ENCODE measurements at places on chromosomes 12 and 14.
A peak's percentile ranks its signal among the peaks of the same experiment; 100 is the strongest.

DNA sequence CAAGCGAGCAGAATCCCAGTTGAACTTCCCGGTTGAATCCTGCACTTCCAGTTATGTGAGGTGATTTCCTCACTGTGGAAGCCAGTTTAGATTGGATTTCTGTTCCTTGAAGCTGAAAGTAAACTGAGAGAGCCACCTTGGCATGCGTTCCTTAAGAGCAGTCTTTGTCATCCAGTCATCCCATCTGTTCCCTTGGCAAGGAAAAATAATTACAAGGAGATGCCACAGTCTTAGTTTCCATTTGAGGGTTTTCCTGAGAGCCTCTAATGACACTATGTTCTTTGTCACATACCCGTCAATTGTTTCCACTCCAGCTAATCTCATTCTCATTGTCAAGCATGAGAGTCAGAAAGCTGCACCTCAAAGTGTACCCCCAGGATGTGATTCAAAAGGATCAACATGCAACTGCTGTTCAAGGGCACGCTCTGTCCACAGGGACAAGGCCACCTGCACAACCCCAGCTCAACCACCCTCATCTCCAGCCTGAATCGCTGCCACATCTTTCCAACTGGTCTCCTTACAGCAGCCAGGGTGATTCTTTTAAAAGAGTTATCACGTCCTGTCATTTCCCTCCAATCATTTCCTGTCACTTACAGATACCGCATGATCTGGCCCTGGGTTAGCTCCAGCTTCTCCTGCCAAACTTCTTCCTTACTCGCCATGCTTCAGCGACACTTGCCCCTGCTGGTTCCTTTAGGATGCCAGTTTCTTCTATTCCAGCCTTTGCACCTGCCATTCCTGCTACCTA, 18.0 kb upstream of the TCP11L2 start:
- no peaks in the 10 kb centered on the region for H3K27me3 ChIP-seq
- no peaks in the 10 kb centered on the region for H3K36me3 ChIP-seq
- H3K27ac ChIP-seq: no peak overlapping the region
- no peak for DNase-seq
- H3K4me3 ChIP-seq: no peak overlapping the region

- no peak overlapping the region for H3K27ac ChIP-seq
- DNase-seq: no peak
- no peaks in the 10 kb centered on the region for H3K27me3 ChIP-seq
- H3K36me3 ChIP-seq: peaks cover 26% of the 10 kb centered on the region
These were observed 28.6 kb downstream of the AACS start for GRCh38 chr12:125093681-125094330.

DNA sequence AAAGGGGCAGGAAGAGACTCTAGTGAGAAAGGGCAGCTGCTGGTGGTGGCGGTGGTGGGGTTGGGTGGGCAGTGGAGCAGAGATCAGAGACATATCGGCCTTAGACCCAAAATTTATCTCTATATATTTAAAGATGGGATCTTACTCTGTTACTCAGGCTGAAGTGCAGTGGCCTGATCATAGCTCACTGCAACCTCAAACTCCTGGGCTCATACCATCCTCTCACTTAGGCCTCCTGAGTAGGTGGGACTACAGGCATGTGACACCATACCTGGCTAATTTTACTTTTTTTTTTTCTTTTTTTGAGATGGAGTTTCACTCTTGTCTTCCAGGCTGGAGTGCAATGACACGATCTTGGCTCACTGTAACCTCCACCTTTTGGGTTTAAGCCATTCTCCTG, 18.6 kb upstream of the ITGA5 start:
- no peak for DNase-seq
- H3K36me3 ChIP-seq: no peaks in the 10 kb centered on the region
- H3K4me1 ChIP-seq: no peaks in the 10 kb centered on the region
- H3K4me3 ChIP-seq: no peak overlapping the region
- peaks cover 16% of the 10 kb centered on the region for H3K27me3 ChIP-seq

- DNase-seq: peak; percentile 96
- peaks cover 69% of the 10 kb centered on the region for H3K27me3 ChIP-seq
- no peaks in the 10 kb centered on the region for H3K4me1 ChIP-seq
- H3K4me3 ChIP-seq: no peak overlapping the region
- H3K27ac ChIP-seq: no peak overlapping the region
These were observed 189.1 kb downstream of the PIWIL1 start for GRCh38 chr12:130526813-130527212.

- no peaks in the 10 kb centered on the region for H3K36me3 ChIP-seq
- no peak overlapping the region for H3K4me3 ChIP-seq
- H3K4me1 ChIP-seq: no peaks in the 10 kb centered on the region
- DNase-seq: no peak
- H3K27ac ChIP-seq: no peak overlapping the region
- H3K27me3 ChIP-seq: no peaks in the 10 kb centered on the region
These were observed 97.9 kb downstream of the RERGL start for GRCh38 chr12:17992002-17992656.

GRCh38 chr14:54700717-54701116, 133.8 kb downstream of the SAMD4A start:
- H3K36me3 ChIP-seq: peaks cover 21% of the 10 kb centered on the region
- H3K27me3 ChIP-seq: no peaks in the 10 kb centered on the region
- H3K27ac ChIP-seq: no peak overlapping the region
- DNase-seq: no peak
- H3K4me1 ChIP-seq: no peaks in the 10 kb centered on the region

DNA sequence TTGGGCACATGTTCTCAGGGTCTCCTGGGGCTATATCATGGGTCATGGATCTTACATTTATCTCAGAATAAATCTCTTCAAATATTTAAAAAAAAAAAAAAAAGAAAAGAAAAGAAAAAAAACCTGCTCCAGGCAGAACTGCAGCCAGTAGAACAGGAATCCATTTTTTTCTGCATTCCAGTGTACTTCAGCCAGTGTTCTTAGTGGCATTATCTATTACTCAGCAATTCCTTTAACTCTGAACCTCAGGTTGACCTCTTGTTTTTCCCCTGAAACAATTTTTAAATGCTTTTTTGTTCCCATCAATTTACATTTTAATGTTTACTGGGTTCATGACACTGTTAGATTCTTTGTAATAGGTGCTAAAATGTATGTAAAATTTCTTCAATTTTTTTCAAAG, 66.7 kb upstream of the STXBP6 start:
- no peaks in the 10 kb centered on the region for H3K27me3 ChIP-seq
- no peak overlapping the region for H3K27ac ChIP-seq
- H3K4me1 ChIP-seq: no peaks in the 10 kb centered on the region
- H3K36me3 ChIP-seq: no peaks in the 10 kb centered on the region
- no peak for DNase-seq

GRCh38 chr12:23202728-23203127, 577.8 kb downstream of the ETNK1 start:
- no peak overlapping the region for H3K4me3 ChIP-seq
- H3K4me1 ChIP-seq: no peaks in the 10 kb centered on the region
- H3K27me3 ChIP-seq: no peaks in the 10 kb centered on the region
- no peaks in the 10 kb centered on the region for H3K36me3 ChIP-seq

DNA sequence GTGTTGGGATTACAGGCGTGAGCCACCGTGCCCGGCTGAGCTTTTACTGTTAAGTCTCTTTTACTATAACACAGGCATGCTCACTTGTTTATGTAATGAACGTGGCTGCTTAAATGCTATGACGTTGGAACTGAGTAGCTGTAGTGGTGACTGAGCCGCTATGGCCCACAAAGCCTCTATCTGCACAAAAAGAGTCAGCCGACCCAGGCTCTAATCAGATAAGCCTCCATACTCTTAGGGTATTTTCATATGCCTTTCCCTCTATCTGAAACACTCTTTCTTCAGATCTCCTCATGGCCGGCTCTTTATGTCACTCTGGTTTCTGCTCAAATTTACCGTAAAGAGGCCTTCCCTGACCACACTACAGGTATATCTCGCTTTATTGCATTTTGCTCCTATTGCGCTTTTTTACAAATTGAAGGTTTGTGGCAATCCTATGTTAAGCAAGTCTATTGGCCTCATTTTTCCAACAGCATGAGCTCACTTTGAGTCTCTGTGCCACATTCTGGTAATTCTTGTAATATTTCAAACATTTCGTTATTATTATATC, 8.0 kb downstream of the SLC2A14 start:
- no peak overlapping the region for H3K4me3 ChIP-seq
- no peaks in the 10 kb centered on the region for H3K36me3 ChIP-seq
- H3K27ac ChIP-seq: no peak overlapping the region
- H3K4me1 ChIP-seq: peaks cover 10% of the 10 kb centered on the region
- DNase-seq: no peak
- no peaks in the 10 kb centered on the region for H3K27me3 ChIP-seq
